ENCODE measurements at places on chromosomes 6 and 20.

GRCh38 chr6:107186047-107186446 is 70.7 kb upstream of the BEND3 start:
- DNase-seq, result no peak

DNA sequence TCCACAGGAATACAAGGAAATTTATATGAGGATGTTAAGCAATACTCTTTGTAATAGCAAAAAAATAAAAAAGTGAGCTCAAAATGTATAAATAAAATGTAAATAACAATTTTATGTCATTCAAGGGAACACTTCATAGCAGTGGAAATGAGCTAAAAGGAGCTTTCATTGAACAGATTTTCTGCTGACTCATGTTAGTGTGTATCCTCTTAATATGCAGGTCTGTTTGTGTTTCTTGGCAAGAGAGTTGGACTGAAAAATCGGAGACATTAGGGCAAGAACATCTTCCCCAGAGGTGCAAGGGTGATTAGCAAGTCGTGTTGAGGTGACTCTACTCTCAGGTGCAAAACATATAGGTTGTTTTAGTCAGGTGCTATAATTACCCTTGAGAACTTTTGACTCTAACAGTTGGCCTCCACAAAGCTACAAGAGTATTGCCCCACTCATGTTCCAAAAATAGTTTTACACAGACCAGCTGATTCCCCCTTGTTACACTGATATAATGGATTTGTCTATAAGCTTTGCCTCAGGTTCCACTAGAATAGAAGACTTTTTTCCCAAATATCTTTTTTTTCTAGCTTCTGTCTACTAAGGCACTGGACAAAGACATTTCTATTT is 702.9 kb downstream of the TENT5A start:
- DNase-seq, result no peak

DNA sequence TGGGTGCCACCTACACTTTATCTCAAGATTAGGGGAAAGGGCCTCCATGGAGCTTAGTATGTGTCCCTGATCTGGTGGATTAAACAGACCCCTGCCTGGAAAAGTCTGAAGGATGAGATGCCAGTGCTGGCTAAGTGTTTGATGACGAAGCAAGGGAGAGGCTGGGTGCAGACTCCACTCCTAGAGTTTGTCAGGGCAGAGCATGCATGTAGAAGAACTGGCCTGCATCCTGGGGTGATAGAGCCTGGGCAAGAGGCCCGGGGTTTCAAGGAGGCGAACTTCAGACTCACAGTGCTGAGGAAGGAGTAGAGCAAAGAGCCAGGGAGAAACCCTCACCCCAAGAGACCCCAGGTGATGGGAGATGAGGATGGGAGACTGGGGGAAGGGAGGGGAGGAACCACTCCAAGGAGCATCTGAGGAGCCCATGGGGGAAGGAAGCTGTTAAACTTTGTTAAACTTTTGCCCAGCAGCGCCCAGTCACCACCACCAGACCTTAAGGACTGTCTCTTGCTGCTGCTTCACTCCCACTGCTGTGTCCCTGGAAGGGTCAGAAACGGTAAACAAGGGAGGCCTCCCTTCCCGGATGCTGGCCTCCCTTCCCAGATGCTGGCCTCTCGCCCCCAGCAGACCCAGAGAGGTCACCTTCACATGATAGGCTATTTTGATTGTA is 61.6 kb downstream of the RPRD1B start:
- DNase-seq, result no peak

- DNase-seq, result no peak
Observed at GRCh38 chr6:10404107-10404798, 10.6 kb downstream of the TFAP2A start.

DNA sequence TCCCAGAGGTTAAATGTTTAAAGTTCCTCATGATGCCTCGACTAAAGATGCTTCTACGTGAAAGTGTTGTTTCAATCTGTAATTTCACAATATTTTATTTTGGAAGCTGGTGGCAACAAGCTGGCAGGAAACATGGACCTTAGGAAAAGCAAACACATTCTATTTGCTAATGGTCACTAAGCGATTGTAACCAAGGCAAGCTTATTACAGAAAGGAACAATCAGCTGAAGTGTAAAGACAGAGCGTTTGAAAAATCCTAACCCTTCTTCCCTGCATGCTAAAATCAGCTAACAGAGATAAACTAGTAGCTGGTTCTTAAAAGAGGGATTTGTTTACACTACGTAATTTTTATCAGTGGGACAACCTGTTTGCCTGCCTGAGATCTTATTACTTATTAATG is 50.0 kb downstream of the IL20RA start:
- DNase-seq, result no peak

- DNase-seq, result no peak
Observed at GRCh38 chr20:3729811-3730540, 2.5 kb upstream of the HSPA12B start.

GRCh38 chr20:50280851-50281655 is 90.4 kb downstream of the CEBPB start:
- DNase-seq, result no peak

Measured in thoracic aorta (tissue), 2 donors.